RPMI7951 (cell line): ENCODE measurements at places on chromosomes 2 and 18. TPM values are rescaled to one million over a fixed set of nuclear protein-coding genes. Genes with fewer than 3 reads are reported as not detected.
A peak's percentile ranks its signal among the peaks of the same experiment; 100 is the strongest.

The SKA1 gene
- total RNA-seq: 36.4 and 37.9 TPM in 2 replicates

The ESPNL gene
- total RNA-seq: under 0.01 TPM in 1 of 2 replicates, not detected in the other

The BARD1 gene
- 36.3 and 36.4 TPM in 2 replicates for total RNA-seq

The CNTNAP5 gene
- not detected in 2 replicates for total RNA-seq

DNA sequence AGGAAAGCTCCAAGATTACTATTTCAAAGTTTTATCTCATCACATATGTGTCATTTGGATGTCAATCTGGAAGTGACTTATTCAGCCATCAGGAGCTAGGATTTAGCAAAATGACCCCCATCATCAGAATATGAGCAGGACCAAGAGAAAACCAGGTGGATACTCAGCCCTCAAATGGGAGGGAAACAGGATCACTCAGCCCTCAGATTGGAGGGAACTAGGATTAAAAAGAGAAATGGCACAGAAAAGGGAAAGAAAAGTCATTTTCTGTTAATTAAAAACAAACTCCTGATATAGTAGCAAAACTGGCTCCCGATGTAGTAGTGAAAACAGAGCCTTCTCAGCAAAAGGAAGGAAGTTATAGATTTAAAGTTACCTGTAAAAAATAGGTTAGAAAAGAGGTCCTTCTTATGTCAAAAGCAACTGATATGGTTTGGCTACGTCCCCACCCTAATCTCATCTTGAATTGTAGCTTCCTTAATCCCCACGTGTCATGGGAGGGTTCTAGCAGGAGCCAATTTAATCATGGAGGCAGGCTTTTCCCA is 69.0 kb upstream of the MYCN start:
- no peak for DNase-seq

DNA sequence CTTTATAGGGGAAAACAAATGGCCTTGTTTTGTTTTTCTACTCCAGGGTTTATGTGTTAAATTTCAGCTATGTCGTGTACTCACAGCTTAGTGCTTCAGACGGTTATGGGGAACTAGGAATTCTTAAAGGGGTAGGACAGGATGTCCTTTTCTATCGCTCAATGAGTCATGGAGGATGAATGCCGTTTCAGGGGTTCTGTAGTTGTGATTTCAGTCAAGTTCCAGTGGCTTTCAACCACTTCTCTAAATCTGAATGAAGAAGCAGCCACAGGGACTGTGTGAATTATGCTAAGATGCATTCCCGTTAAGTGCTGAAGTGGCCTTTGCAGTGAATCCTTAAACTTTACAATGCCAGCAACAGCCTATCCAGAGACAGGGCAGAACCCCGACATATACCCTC is 1231.7 kb upstream of the ZEB2 start:
- DNase-seq: peak; percentile 72

DNA sequence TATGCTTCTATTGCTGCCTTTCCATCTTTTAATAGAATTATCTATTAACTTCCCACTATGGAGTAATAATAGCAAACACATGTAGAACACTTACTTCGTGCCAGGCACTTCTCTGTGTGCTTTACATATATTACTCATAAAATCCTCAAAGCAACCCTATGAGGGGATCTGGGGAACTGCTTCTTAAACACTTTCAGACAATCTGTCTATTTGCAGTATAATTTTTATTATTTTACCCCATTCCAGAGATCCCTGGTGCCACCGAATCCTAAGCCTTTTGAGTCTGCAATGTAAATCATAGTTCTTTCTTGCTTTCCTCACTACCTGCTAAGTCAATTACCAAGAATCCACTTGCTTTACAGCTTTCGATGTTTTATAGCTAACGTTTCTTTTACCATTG is 25.6 kb upstream of the GCFC2 start:
- no peak for DNase-seq

DNA sequence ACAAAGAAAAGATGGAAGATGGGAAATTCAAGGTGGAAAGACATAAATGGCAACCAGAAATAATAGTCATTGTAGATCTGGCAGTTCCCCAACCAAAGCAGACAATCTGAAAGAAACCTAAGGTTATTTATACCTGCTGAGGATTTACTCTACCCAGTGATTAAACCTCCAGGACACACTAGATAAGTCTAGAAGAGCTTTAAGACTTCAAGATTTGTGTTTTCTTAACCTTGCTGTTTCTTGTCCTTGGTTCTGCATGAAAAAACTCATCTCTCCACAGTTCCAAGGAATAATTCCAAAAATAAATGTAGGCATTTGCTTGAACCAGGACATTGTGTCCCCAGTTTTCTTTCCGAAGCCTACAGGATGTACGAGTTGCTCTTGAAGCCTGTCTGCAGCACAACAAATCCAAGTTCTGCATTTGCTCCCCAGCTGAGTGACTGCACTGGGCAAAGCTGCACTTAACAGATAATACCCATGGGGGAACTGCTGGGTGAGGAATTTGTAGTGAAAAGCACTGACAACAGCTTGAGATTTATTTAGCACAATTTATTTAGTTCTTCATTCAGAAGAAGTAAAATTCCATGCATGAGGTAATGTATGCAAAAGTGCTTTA is 19.8 kb downstream of the DTNA start:
- no peak for DNase-seq

DNA sequence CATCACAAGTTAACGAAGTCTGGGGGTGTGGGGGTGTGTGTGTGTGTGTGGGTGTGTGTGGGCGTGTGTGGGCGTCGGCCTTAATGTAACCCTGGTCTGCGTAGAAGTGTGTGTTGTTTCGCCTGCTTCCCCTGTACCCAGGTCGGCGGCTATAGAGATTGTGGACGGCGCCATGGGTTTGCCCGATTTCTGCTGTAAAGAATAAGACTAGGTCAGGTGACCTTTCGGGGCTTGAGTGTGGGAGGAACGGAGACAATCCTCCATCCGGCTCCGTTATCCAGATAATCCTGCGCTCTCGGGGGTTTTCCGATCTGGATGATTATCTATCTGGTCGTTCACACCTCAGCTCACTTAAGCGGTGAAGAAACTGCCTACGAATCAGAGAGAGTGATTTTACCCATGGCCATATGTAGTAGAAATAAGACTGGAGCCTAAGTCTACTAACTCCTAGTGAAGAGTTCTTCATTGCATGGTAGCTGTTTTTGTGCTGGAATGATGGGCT is 543 bp downstream of the HADHB start:
- peak; percentile 39 for DNase-seq

DNA sequence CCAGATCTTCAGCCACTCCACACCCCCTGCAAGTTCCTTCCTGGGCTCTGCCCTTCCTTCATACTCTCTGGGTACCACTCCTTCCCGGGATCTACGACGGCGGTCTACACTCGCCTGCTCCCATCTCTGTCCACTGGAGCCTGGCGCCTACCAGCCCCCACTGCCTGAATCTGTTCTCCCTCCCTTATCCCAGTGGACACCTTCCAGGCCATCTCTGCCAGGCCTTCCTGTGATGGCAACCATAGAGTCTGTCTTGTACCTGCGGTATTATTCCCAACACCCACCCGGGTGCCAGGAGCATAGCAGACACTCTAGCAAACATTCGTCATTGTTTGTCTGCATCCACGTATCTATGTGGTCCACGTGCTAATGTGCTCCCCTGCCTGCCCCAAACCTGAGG is 140.9 kb downstream of the ZFP36L2 start:
- DNase-seq: no peak

DNA sequence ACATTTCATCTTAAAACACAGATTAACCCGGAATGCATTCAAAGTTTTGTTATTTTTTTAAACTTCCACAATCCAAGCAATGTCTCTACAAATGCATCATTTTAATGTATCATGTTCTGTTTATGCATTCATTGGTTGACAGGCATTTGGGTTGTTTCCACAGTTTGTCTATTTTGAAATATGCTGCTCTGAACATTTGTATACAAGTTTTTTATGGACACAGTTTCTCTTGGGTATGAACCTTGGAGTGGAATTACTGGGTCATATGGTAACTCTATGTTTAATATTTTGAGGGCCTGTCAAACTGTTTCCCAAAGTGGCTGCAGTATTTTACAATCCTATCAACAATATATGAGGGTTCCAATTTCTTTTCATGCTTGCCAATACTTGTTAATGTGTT is 57.3 kb downstream of the GULP1 start:
- no peak for DNase-seq

GRCh38 chr2:186590350-186590758 is 498 bp downstream of the ITGAV start:
- no peak for DNase-seq

DNA sequence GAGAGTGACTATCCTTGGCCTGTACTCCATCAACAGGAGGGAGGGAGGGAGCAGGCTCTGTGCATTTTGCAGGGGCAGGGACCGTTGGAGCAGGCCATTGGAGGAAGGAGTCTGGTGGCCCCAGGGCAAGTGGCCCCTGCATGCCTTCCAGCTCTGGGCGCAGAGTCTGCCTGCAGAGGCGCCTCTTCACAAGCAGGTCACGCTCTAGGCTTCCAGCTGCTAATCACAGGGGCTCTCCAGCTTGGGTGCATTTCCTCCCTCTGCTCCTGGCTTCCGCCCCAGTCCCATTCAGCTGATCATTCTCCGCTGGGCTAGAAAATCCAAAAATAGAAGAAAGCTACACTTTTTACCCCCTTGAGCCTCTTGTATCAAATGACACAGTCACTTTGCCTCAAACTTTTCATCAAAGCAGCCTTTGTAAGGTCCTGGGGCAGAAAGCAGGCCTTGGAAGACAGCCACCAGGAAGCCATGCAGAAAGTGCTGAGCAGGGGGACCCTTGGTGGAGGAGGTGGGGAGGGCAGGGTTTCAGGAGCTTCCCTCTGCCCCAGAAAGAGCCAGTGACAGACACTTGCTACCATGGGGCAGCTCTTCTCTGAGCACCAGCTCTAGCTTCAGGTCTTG is 11.3 kb downstream of the TMEM247 start:
- DNase-seq: peak; percentile 77

GRCh38 chr18:33184958-33185357 is 255.6 kb downstream of the CCDC178 start:
- no peak for DNase-seq

DNA sequence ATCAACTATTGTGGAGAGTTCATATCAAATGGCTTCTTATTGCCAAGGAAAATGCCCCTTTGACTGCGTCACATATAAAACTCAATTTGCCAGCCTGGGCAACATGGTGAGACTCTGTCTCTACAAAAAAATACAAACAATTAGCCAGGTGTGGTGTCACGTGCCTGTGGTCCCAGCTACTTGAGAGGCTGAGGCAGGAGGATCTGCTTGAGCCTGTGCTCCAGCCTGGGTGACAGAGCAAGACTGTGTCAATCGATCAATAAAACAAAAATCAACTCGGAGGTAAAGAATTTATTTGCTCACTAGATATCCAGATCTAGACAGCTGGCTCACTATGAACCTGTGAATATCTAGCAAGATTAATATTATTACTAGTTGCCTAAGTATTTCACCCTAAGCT is 1.7 kb upstream of the ZCCHC2 start:
- no peak for DNase-seq

GRCh38 chr2:170928036-170928823 is 823 bp upstream of the GORASP2 start:
- peak; percentile 34 for DNase-seq
